ENCODE measurements at places on chromosomes 5 and 9. TPM values are rescaled to one million over a fixed set of nuclear protein-coding genes. Genes with fewer than 3 reads are reported as not detected.

The DAB2 gene
- 45.8 TPM for total RNA-seq

The TAF1L gene
- not detected for total RNA-seq

The DCAF12 gene
- 31.7 TPM for total RNA-seq

The PCDHGA10 gene
- 7.9 TPM for total RNA-seq

The ROPN1L gene
- not detected for total RNA-seq

The SLC25A48 gene
- 0.17 TPM for total RNA-seq

The LCN12 gene
- not detected for total RNA-seq

DNA sequence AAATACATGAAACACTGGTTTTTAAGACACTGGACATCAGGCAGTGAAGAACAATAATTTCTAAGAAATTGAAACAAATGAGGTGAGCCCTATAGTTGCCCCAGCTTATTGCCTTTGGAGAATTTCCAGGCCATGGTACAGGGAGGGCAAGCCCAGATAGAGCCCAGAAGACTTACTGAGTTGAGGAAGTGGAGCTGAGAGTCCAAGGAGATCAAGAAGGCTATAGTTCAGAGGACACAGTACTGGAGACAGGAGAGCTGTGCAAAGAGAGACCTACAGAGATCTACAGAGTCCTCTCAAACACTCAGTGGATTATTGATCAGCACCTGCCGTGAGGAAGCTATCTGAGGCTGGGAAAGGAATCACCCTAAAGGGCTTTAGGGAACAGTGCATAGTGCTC lies 112.6 kb downstream of the GALNT10 start:
- no peak for DNase-seq

- DNase-seq, result peak; percentile 13
These were observed 31.8 kb downstream of the PRELID2 start for GRCh38 chr5:145803112-145804004.

GRCh38 chr5:6220346-6221088 lies 157.8 kb downstream of the MED10 start:
- DNase-seq, result no peak

GRCh38 chr5:74567411-74567995 lies 73.0 kb downstream of the ENC1 start:
- no peak for DNase-seq

DNA sequence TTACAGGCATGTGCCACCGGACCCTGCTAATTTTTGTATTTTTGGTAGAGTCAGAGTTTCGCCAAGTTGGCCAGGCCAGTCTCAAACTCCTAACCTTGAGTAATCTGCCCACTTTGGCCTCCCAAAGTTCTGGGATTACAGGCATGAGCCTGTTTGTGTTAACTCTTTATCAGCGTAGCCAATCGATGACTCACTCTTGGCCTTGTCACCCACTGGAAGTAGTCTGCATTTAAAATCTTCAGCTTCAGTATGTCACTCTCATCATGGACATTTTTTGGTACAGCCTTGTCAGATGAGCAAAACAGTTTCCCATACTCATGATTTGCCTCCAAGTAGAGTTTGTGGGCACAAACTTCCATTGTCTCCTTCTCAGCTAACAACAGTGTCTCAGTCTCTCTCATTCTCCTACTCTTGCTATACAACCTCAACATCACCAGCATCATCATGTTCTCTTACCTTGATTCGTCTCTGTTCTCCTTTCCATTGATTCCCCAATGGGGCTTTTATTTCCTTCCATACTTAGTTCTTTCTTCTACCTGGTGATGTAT lies 22.5 kb downstream of the MUSK start:
- DNase-seq, result no peak

DNA sequence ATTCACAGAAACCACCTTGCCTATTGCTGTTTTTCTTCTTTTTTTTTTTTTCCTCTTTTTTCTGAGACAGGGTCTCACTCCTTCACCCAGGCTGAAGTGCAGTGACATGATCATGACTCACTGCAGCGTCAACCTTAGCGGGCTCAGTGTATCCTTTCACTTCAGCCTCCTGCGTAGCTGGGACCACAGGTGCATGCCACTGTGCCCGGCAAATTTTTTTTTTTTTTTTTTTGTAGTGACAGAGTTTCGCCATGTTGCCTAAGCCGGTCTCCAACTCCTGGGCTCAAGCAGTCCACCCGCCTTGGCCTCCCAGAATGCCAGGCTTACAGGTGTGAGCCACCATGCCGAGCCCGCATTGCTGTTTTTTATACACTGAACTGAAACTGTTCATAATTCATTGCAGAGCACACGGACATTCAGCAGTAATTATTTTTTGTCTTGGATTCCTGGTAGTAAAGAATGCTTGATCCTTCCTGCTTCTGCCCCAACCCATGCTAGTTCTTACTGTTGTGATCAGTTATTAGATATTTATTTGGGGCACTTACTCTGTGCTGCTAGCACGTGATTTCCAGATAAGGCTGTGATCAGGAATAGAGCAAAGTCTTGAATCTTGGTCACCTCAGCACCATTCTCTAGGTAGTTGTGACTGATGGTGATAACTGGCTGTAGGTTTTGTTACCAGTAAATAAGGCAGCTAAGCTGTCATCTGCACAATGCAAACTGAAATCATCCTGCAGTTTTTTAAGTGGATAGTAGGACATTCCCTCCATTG lies 14.0 kb downstream of the MAP3K1 start:
- peak; percentile 17 for DNase-seq

DNA sequence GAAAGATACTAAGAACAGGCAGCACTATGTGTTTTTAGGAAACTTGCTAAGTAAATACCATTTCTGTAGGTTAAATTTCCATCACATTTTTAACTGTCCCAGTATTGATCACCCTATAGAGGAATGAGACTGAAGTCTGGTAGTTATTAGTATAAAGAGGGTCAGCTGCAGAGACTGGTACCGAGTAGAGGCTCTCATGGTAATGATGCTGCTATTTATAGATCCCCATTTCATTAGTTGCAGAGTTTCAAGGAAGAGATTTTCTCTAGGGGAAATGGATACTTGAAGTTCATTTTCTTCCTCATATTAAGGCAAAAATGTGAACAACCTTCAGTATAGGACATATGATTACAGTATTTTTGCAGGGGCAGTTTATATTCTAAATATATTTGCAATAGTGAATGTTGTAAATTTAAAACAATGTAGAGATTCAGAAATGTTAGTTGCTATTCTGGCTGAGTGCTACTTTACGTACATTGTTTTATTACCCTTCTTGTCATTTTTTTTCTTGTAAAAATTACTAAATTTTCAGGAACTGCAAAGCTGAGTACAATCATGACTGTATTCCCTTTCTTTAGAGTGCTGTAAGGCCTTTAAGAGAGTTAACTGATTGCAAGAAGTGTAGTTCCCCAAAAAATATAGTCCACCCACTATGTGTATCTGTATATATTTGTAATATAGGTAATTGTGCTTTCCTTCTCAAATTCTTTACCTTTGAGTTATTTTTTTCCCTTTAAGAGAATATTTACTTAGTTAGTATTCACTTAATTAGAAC lies 14.7 kb downstream of the PBX3 start:
- DNase-seq, result no peak

DNA sequence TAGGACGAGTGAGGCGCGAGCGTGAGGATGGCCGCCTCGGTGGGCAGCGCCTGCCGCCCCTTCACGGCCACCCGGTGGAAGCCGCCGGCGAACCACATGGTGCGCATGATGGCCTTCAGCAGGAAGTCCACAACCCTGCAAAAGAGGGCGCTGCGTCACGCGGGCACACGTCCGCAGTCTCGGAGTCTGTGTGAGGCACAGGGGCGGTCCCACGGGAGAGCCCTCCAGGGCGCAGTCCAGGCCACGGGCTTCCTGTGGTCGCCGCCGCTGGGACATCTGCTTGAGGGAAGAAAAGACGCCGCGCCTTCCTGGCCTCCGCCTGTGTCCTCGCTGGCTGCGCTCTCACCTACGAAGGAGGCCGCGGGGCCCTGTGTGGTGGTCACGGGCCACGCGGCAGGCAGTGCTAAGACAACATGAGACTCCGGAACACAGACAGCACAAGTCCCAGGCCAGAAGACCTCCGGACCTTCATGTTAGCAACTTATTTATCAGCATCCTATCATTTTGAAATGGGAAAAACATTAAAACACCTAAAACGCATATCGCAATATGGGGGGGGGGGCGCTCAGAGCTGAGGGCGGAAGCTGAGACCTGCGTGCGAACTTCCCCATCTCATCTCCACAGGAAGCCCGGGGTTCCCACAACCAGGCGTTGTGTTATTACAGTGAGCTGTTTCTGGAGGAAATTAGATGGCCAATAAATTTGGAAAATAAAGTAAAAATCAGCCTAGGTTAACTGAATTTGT lies 28.8 kb downstream of the LPCAT1 start:
- DNase-seq, result no peak

- DNase-seq, result no peak
These were observed 9.5 kb downstream of the HK3 start for GRCh38 chr5:176889321-176890280.

GRCh38 chr5:142065273-142065672 lies 43.3 kb upstream of the NDFIP1 start:
- DNase-seq, result no peak

- no peak for DNase-seq
These were observed 381.3 kb downstream of the DMRT2 start for GRCh38 chr9:1431461-1431860.

DNA sequence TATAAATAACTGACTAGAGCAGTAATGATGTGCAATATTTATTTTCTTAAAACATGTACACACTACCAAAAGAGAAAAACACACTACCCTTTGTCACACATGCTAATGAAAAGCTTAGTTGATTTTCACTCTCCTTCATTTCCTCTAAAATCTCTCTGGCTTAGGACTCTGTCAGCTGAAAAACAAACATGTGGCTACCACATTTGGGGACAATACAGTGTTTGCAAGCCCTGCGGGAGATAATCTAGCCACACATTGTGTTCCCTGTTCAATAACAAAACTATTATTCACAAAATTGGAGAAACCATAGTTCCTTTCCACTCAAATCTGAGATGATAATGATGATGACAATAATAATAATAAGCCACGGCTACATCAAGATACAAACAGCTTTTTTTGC lies 3.5 kb upstream of the LOX start:
- DNase-seq, result no peak

GRCh38 chr5:65252977-65253376 lies 228.7 kb downstream of the ADAMTS6 start:
- DNase-seq, result no peak

DNA sequence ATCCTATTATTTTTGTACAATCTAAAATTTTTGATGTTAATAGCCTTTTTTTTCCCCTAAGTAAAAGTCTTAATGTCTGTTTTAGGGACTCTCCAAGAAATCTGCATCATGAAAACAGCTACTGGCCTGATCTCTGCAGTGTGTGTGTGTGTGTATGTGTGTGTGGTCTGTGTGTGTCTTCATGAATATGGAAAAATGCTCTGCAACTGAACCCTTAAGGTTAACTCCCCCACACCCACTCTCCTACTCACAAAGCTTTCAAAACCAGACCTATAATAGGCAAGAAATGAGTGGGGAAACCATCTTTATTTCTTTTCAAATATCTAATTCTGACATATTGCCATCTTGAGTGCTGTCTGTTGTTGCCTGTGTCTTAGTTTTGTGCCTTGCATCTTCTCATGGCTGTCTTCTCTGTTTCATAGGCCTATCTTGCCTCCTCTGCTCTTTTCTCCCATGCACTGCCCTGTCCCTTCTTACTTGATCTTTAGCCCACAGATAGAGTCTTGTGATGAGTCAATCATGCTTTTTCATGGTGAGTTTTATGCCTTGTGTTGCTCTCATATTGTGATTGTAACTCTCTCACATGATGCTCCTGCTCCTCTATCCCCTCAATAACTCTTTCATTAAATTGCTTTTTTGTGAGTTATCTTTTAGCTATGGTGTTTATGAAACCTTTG lies 68.3 kb downstream of the CHSY3 start:
- DNase-seq, result no peak

DNA sequence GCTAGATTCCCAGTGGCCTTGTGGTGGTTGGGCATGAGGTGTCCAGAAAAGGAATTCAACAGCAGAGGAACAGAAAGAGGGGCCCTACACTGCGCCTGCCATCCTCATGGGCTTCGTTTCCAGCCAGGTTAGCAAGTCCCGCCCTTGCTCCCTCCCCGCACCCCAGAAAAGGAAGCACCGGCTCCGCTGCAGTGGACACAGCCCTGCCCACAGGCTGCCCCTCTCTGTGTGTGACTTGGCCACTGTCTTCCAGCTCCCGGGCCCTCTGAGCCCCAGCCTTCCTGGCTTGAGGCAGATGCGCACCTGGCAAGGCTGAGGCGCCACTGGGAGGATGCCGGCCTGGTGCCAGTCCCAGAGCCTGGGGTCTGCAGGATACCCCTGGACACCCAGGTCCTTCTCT lies 305.0 kb upstream of the IRX4 start:
- DNase-seq, result no peak

DNA sequence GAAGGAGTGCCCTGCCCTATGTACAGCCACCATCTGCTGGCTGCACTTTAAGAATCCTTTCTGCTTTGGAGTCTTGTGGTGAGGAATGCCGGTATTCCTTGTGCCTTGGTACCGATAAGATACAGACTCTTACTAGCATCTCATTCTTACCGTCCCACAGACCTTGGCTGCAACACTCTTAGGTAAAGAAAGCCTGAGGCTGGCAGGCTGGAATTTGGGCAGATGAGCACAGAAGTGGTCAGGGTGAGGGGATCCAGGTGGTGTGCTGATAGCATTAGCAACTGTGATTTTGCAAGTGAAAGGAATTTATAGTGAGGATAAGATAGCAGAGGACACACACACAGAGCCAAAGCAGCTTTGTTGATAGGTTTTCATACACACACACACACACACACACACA lies 198.1 kb downstream of the ENC1 start:
- DNase-seq, result no peak

DNA sequence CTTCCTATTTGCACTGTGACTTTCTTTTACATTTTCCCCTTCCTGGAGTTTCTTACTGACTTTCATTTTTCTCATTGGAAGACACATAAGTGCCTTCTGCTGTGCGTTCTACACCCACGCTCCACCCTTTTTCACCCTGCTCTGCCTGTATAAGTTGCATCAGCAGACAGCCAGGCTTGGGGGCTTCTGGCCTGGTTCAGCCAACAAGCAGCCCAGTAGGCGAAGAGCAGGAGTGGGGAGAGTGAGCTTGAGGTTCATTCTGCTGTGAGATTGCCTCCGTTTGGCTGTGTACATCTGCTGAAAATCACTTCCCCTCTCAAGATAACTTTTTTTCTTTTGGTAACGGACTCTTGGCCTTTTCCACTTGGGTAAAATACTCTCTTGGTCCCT lies 38.4 kb downstream of the RASGRF2 start:
- DNase-seq, result no peak

Measured in mammary epithelial cell (primary cell).